ENCODE measurements at places on chromosomes 4 and X.

DNA sequence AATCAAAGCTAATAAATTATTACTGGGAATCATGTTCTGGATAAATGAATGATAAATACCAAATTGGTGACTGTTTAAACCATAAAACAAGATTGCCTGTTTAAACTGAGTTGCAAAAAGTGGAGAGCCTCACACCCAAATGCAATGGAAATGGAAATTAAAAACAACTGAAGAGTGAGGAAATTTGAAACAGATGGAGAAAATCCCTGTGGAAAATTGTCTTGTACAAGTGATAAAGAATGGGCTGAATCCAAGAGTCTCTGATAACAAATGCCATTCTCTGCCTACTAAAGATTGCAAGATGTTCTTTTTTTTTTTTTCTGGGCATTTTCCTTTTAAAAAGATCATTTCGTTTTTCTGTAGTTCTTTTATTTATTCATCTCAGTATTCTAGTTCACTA is 426.3 kb downstream of the NLGN4X start:
- no peak for DNase-seq

GRCh38 chr4:85747882-85748491 is 273.0 kb downstream of the ARHGAP24 start:
- DNase-seq = no peak

GRCh38 chrX:13968198-13968597 is 61.5 kb downstream of the GEMIN8 start:
- DNase-seq = no peak

- no peak for DNase-seq
These were observed 740.4 kb downstream of the TRIML1 start for GRCh38 chr4:188879598-188879997.

DNA sequence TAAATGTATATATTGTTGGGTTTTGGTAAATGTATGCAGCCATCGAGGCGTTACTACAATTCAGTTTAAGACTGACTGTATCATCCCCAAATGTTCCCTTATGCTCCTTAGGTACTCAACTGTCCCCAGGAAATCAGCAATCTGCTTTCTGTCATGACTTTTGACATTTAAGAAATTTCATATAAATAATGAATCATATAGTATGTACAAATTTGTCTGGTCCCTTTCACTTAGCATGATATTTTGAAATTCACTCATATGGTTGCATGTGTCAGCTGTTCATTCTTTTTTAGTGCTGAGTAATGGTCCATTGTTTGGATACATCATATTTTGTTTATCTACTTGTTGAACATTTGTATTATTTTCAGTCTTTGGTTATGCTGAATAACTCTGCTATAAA is 218.8 kb downstream of the C4orf33 start:
- DNase-seq = no peak

- DNase-seq = no peak
These were observed 50.6 kb downstream of the PCDH7 start for GRCh38 chr4:30770812-30771211.

DNA sequence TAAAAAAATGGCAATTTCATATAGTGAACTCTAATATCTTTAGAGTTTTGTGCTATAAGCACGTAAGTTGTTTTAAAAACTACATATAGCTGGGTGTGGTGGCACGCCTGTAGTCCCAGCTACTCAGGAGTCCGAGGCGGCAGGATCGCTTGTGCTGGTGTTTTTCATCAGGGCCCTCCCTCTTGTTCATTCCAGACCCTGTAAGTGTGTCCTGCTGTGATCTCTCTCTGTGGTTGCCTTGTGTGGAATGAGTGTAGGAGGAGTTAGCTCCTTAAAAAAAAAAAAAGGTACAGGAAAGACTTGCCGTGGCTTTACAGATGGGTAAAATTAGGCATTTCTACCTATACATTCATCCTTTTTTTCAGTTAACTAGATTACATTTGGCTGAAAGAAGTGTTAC is 35.4 kb downstream of the RBBP7 start:
- DNase-seq = no peak

DNA sequence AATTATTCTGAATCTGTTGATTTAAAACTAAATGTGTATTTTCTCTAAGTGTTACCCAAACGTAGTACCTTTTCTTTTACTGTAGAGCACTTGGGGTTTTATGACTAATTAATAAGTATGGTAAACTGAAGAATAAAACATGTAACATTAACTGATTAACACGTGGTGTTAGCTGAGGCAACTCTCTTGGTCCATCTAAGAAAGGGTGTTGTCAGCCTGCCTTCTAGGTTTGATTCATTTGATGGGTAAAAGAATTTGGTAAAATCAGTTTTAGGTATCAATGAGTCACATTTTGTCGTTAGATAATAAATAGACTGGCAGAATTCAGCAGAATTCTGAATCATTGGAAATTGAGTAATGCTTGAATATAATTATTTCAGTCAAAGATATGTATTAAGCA is 99.7 kb downstream of the AFF1 start:
- DNase-seq = no peak

DNA sequence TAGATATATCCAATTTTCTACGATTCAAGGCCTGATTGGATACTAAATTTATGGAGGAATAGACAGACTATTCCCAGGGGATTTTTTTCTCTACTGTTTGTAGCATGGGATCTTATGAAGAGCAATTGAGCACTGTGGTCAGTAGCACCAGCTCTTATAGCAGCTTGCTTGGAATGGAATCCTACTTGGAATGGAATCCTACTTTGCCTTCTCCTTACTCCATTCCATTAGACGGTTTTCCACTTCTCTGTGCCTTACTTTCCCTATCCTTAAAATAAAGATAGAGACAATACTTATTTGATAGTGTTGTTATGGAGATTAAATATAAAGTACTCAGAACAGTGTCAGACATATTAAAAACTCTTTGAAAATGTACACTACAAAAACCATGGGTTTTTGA is 133.5 kb downstream of the BTC start:
- no peak for DNase-seq

GRCh38 chrX:7926914-7927258 is 327 bp downstream of the PNPLA4 start:
- no peak for DNase-seq

DNA sequence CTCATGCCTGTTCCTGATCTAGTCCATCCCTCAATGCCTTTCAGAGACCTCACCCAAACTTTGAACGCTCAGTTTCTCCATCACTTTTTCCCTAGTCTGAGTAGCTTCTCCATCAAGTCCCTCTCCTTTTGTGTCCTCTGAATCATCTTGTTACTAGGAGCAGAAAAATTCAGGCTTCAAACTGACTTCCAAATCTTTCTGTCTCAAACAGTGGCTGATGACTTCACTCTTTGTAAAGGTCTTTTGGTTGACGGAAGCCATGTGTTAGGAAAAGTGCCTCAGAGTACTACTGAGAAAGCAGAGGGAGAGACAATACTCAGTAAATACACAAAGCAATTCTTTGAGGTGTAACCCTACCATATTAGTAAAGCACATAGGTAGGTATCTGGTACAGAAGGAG is 65.7 kb upstream of the CAMK2D start:
- no peak for DNase-seq

GRCh38 chr4:2936773-2937145 is 26.4 kb downstream of the NOP14 start:
- no peak for DNase-seq

- no peak for DNase-seq
These were observed 583 bp downstream of the RASL11B start for GRCh38 chr4:52862639-52863161.

GRCh38 chrX:8364369-8365141 is 100.1 kb upstream of the VCX3B start:
- DNase-seq = no peak

GRCh38 chr4:184067931-184068554 is 149.6 kb downstream of the ENPP6 start:
- DNase-seq = no peak

DNA sequence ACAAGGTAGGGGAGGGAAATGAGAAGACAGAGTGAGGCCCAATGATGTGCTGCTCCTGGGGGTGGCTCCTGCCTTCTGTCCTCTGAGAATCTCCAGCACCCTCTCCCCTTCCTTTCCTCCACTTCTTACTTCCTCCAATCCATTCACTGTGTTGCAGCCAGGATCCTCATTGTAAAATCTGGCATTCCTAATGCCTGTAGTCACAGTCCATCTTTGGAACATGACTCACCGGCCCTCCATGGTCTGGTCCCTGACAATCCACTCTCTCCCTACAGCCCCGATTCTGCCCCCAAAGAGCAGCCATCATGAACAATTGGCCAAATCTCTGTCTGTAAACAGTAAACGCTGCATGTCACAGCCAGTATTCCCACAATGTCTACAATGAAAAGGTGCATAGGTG is 72.9 kb downstream of the CLNK start:
- DNase-seq = no peak

GRCh38 chr4:74109116-74109869 is 10.3 kb upstream of the CXCL2 start:
- DNase-seq = no peak
